ENCODE measurements at places on chromosomes 3 and 15.

DNA sequence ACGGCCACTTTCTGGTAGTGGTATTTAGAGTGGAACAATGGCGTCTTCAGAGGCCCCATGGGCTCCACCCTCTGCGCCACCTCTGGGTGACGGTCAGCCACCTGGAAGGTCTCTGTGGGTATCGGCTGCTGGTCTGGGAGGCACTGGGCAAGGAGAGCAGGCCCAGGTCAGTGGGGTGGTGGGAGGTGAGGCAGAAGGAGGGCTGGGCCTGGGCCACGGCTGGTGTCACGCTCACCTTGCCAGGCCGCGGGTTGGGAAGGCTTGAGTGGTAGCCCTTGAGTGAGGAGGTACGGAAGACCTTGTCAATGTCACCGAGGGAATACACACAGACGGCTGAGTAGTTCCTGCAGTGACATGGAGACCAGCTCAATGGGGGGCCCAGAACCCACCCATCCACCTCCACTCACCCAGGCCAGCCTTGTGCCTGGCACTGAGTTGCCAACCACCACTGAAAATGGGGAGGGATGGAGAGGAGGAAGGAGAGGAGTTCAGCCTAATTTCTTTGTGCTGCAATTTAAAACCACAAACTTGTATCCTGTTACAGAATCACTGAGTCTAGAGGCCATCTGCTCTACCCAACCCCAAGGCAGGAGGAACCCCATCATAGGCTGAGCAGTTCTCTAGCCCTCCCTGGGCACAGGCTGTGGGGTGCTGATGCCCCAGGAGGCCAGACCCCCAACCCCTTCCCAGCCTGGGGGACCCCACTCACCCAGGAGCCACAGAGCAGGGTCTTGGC, 19.0 kb downstream of the SEMA7A start:
- no peak for DNase-seq

- DNase-seq: no peak
Measured at GRCh38 chr3:112847692-112848091, 1.0 kb upstream of the CD200R1L start.

- no peak for DNase-seq
Measured at GRCh38 chr3:187104933-187105332, 34.4 kb downstream of the RPL39L start.

GRCh38 chr15:84736375-84736774, 12.0 kb upstream of the ZNF592 start:
- DNase-seq: no peak

- no peak for DNase-seq
Measured at GRCh38 chr3:46065294-46065705, 38.0 kb upstream of the XCR1 start.

GRCh38 chr15:61759639-61760038, 300.6 kb downstream of the VPS13C start:
- DNase-seq: no peak

GRCh38 chr3:105866656-105867653, 1.9 kb downstream of the CBLB start:
- no peak for DNase-seq

- no peak for DNase-seq
Measured at GRCh38 chr15:62306851-62307504, 141.9 kb upstream of the C2CD4B start.

GRCh38 chr3:29889215-29889614, 608.3 kb downstream of the RBMS3 start:
- no peak for DNase-seq

GRCh38 chr3:170644711-170645110, 58.8 kb upstream of the SLC7A14 start:
- no peak for DNase-seq

DNA sequence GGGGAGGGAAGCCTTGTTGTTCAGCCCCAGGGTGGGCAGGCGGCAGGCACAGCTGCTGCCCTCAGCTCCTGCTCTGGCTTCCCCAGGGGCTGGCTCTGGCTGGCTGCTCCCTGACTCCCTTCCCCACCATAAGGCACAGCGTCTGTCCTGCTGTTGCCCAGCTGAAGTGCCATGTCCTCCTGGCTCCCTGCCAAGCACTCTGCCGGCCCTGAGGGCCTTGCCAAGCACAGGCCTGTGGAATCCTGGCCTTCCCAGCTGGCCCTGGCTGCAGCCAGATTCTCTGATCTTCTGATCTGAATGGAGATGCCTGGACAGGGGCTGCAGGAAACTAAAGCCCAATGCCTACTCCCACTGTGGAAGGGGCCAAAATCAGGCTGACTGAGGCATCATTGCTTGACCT, 1.1 kb downstream of the IQCF6 start:
- no peak for DNase-seq

GRCh38 chr3:12237076-12237475, 51.8 kb upstream of the PPARG start:
- no peak for DNase-seq

DNA sequence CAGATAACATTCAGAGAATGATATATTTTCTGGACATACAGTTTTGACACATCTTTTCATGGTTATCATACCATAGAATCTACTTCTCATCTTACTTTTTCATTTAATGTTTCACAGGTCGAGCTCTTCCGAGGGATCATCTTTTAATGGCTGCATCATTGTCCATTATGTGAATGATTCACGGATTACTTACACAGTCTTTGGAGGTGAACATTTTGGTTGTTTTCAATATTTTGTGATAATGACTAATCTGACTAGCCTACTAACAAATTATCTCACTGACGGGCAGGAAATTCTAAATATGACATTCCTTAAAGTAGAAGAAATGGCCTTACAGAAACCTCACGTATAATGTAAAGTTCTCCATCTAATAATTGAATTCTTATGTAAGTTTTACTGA, 209.1 kb upstream of the STRIT1 start:
- no peak for DNase-seq

GRCh38 chr3:105511031-105511430, 144.3 kb downstream of the ALCAM start:
- no peak for DNase-seq

DNA sequence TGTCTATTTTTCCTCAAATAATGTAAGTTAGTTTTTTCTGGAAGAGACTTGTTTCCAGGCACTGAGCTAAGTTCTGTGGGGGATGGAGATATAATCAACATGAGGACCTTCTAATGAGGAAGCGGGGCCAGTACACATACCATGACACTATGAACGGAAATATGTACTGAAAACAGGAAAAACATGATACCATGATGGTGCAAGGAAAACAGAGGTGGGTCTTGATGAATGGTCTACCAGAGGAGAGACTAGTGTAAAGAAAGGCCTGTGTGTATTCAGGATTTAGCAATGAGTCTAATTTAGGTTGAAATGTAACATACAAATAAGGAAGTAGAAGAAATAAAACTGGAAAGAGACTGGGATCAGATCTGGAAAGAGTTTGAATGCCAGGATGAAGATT, 38.9 kb upstream of the TPRG1 start:
- DNase-seq: no peak

DNA sequence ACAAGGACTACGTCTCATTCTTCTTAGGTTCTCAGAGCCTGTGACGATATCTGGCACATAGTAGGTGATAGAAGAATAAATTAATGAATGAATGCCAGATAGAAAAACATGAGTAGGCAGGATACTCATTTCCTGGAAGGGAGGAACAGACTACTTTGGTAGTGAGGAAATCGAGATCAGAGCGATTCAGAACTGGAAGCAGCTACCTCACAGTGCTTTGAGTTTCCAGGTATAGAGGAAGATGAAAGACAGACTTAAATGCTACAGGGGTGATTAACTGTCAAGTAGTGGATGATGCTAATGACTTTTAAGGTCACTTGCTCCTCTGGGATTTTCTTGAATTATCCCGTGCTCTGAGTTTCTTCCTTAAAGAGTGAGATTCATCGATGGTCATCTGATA, 951.5 kb upstream of the CFAP20DC start:
- DNase-seq: no peak

- no peak for DNase-seq
Measured at GRCh38 chr3:99903869-99904268, 86.2 kb downstream of the CMSS1 start.

DNA sequence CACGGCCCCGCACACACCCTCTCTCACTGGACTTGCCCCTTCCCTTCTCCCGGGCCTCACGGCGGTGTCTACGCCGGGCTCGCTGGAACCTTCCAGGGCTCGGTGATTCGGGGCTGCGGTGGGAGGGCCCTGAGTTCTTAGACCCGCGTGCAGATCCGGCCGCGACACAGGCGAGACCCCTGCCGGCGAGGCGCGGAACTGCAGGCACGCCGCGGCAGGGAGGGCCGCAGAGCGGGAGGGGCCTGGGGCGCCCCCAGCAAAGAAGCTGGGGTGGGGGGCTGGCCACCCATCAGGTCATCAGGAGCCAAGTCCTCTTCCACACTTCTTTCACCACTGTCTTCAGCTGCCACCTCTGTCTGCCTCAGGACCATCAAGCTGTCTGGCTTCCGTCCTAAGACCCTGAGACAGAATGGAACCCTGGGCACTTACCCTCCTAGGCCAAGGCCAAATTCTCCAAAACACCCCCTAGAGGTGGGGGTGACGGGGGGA, 164.5 kb downstream of the XXYLT1 start:
- DNase-seq: peak; percentile 54

DNA sequence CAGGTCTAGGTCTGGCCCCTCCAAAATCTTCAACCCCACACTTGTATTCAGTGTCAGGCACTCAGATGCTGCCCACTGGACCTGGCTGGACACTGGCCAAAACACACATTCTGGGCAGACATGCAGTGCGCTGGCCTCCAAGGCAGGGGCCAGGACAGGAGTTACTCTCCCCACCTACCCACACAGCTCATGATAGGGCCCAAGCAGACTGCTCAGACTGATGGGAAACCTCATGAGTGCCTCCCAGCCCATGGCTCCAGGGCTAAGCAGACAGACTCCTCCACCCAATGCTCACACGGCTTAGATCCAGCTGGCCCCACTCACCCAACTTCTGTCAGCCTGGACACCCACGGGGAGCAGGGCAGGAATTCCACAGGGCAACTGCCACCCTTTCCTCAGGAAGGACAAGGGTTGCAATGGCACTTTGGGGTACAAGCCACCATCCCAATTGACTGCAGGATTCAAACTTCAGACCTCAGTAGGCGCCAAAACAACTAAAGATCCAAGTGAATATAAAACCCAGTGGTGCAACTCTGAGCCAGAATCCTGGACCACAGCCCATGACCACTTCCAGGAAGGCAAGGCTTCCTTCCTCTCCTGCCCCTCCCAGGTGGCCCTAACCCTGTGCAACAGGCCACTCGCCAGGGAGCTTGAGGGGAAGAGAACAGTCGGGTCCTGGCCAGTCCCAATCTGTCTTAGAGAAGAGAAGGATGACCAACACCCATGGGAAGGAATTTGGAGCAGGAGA, 1.4 kb downstream of the LTF start:
- no peak for DNase-seq

- DNase-seq: no peak
Measured at GRCh38 chr3:80535286-80535685, 767.5 kb upstream of the ROBO1 start.

- DNase-seq: peak; percentile 48
Measured at GRCh38 chr3:4633078-4634004, 140.2 kb downstream of the ITPR1 start.

DNA sequence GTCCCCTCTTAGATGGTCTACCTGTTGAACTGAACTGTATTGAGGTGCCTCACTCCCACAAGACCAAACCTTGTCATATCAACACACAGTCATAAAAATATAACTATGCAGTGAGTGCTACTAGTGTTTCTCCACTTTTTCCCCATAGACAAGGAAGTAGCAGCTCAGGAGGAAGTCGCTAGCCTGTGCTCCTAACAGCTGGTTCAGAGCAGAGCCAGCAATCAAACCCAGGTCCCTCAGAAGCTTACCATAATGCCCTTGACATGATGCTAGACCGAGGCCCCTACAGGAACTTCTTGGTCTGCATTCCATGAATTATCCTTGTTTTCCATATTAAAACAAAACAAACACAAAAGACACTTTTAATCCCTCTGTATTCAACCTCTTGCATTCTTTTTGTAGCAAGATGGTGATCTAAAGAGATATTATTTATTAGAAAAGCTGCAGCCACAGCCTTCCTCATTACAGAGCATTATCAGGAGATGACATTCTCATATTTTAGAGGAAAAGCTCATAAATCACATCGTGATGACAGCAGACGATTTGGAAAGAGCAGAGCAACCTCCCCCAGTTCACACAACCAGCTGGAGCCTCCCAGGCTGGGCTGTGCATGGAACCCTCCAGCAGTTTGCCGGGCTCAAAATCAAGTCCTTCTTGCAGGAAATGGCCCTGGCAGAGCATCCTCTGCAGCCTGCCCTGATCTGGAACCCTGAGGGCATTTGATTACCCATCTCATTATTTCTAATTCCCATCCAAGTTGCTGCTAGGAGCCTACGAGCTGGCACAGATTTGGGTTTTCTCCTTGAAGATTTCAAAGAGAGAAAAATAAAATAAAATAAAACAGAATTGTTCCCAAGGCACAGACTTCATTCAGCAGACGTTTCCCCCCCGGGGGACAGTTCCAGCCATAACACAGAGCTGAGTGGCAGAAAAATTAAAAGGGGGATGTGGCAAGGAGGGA, 118.8 kb downstream of the SRGAP3 start:
- DNase-seq: peak; percentile 9

GRCh38 chr3:155556531-155556930, 188.3 kb downstream of the PLCH1 start:
- DNase-seq: no peak

- no peak for DNase-seq
Measured at GRCh38 chr3:94406595-94406994, 343.7 kb downstream of the NSUN3 start.

DNA sequence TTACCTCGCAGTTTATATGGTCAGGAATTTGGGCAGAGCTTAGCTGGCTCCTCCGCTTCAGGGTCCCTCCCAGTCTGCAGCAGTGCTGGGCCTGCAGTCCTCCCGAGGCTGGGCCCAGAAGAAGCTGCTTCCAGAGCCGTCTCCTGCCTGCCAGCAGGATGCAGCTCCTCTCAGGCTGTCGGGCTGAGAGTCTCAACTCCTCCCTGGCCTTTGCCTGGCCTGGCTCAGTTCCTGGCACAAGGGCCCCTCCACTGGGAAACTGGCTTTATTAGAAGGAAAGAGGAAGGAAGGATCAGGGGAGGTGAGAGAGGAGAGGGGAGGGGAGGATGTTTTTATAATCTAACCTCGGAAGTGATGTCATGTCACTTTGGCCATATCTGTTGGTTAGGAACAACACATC, 72.8 kb downstream of the GABRG3 start:
- DNase-seq: no peak

- DNase-seq: no peak
Measured at GRCh38 chr3:176087066-176087697, 1110.1 kb downstream of the TBL1XR1 start.

- DNase-seq: no peak
Measured at GRCh38 chr3:3836845-3837244, 37.6 kb downstream of the LRRN1 start.

DNA sequence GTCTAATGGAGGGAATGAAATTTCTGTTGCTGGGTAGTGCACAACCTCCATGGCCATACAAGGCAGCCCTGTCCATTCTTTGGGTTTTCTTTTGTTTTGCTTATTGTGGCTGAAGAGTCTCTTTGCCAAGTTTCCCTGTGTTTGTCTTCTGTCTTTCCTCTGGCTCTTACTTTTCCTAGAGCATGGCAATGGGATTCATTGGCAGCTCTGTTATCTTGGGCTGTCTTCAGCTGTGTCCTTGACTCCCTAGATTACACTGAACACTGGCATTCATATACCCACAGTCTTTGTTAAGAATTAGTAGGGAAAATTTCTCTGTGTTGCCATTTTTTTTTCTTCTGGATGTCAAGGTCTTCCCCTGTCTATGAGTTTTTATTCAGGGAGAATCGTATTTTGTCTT, 16.1 kb upstream of the DCBLD2 start:
- no peak for DNase-seq

- DNase-seq: no peak
Measured at GRCh38 chr3:155714295-155714718, 30.6 kb downstream of the PLCH1 start.
